Naive thymus-derived CD8-positive, alpha-beta T cell (primary cell): ENCODE measurements at places on chromosomes 13 and 19. TPM values are rescaled to one million over a fixed set of nuclear protein-coding genes. Genes with fewer than 3 reads are reported as not detected.
A peak's percentile ranks its signal among the peaks of the same experiment; 100 is the strongest.

DNA sequence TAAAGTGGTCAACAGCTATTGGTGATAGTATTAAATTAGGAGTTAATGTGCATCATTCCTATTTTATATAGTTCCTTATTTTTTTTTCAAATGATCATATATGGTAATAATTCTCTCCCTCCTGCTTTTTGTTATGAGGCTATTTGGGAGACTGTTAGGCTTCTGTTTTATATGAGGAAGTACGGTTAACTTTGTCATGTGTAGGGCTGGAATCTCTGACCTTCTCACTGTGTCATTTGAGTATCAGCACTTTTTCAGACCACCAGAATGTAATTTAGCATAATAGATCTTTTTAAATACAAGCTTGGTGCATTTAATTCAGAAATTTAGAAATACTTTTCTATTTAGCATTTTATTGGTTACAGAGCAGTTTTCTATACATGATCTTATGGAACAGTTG is 7.7 kb downstream of the DGKH start:
- H3K4me3 ChIP-seq = no peak overlapping the region
- no peaks in the 10 kb centered on the region for H3K27me3 ChIP-seq

- DNase-seq = no peak
- H3K4me1 ChIP-seq = no peaks in the 10 kb centered on the region
- no peak overlapping the region for H3K27ac ChIP-seq
- H3K27me3 ChIP-seq = no peaks in the 10 kb centered on the region
These were observed 160.6 kb downstream of the URI1 start for GRCh38 chr19:30102666-30103065.

DNA sequence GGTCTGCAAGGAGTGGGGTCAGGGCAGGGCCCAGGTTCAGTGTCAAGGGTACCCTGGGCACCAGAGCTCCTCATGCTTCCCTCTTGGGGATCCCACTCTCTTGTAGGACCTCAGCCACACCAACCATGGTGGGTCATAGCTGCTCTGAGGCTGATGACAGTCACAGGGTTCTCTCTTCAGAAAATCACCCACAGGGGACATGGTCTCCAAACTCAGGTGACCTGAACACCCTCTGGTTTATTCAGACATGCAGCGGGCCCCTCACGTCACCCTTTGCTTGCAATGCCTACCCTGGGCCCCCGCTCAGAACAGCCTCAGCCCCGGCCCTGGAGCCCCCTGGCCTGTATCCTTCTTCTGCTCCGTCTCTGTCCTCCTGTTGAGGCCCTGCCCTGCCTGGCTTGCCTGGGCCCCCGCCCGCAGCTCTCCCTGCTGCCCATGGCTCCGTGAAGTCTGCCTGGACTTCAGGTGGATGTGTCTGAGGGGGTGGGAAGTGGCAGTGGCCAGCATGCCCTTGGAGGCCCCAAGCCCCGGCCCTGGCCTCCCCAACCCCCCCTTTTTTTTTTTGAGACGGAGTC is 20.4 kb downstream of the CHERP start:
- no peaks in the 10 kb centered on the region for H3K27me3 ChIP-seq
- H3K4me3 ChIP-seq = no peak overlapping the region
- peaks cover 6% of the 10 kb centered on the region for H3K4me1 ChIP-seq

The ADAMTSL5 gene
- 2.5 TPM for total RNA-seq

GRCh38 chr13:66618702-66619101 is 611.4 kb downstream of the PCDH9 start:
- no peaks in the 10 kb centered on the region for H3K4me1 ChIP-seq
- no peaks in the 10 kb centered on the region for H3K36me3 ChIP-seq
- no peaks in the 10 kb centered on the region for H3K27me3 ChIP-seq
- DNase-seq = no peak
- no peak overlapping the region for H3K4me3 ChIP-seq

The CRB3 gene
- 10.5 TPM for total RNA-seq

GRCh38 chr13:44019651-44020050 is 139.9 kb downstream of the LACC1 start:
- no peak for DNase-seq
- no peak overlapping the region for H3K4me3 ChIP-seq
- peaks cover 1% of the 10 kb centered on the region for H3K27me3 ChIP-seq
- H3K36me3 ChIP-seq = no peaks in the 10 kb centered on the region
- no peak overlapping the region for H3K27ac ChIP-seq

The PSG4 gene
- not detected for total RNA-seq

The GAPDHS gene
- not detected for total RNA-seq

DNA sequence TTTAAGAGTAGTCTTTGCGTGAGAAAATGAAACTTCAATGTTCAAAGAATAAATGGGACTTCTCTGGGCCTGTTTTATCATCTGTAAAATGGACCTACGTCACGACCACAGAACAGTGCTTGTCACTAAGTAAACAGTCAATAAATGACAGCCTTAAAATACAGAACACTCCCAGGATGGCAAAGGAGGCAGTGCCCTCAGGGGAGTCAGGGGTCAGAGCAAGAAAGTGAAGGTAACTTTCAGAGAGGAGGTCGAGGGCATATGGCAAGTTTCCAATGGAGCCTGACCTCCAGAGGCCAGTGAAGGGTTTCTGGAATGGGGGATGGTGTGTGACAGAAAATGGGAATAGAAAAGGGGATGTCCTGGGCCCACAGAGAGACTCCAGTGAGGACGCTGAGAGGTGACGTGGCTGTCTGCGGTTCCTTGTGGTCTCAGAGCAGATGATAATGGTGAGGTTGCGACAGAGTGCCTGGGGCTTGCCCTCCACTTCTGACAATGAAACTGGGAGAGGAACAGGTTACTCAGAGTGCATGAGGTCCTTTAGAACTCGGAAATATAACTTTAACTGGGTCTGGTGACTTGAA is 91.8 kb downstream of the UBL3 start:
- H3K4me1 ChIP-seq = peaks cover 30% of the 10 kb centered on the region
- peak; percentile 13 for DNase-seq
- peak overlapping the region; percentile 16 for H3K4me3 ChIP-seq
- no peaks in the 10 kb centered on the region for H3K27me3 ChIP-seq
- no peak overlapping the region for H3K27ac ChIP-seq

- H3K36me3 ChIP-seq = no peaks in the 10 kb centered on the region
- no peaks in the 10 kb centered on the region for H3K27me3 ChIP-seq
- no peak overlapping the region for H3K27ac ChIP-seq
- no peak overlapping the region for H3K4me3 ChIP-seq
These were observed 4.9 kb upstream of the LMTK3 start for GRCh38 chr19:48516536-48516935.

DNA sequence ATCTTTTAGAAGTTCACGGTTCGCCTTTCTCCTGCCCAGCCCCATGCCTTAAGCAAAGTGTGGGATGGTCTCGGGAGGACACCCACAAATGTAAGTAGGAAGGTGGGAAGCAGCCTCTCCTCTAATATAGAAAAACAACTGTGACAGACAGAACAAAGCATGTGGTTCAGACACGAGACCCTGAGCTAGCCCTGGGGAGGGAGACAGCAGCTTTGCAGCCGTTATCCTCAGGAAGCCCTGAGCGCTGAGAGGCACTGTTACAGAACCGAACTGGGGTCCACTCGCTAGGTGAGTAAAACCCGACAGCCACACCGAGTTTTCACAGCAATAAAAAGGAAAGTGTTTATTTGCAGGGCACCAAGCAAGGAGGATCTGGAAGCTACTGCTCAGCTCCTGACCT is 210.6 kb downstream of the UQCRFS1 start:
- DNase-seq = no peak
- no peak overlapping the region for H3K4me3 ChIP-seq
- no peak overlapping the region for H3K27ac ChIP-seq
- H3K4me1 ChIP-seq = no peaks in the 10 kb centered on the region
- H3K36me3 ChIP-seq = peaks cover 18% of the 10 kb centered on the region

DNA sequence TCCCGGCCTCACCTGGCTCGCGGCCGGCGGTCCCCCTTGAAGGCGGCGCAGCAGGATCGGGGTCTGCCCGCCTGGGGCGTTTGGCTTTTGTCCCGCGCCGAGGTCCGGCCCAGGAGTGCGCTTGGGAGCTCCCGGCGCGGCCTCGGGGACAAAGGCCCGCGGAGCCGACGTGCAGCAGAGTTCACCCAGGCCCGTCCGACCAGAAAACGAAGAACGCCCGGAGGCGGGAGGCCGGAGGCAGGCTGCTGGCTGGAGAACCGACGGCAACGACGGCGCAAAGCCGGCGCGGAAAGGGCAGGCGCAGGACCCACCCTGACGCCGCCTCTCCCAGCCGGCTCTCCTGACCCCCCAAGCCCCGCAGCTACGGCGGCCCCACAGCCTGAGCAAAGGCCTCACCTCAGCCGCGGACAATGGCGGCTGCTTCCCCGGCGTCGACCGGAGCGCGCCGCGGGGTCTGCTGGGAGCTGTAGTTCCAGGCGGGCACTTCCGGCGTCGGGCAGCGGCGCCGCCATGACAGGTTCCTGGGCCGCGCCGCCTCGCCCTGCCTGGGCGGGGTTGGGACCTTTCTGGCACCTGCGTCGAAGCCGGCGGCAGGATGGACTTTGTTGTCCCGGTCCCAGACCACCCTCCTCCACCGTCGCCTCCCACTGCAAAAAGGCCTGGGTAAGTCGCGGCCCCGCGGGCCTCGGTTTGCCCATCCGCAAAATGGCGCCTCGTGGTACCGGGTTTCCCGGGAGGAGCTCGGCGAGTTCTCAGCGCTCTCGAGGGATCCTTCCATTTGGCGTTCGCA is at the start of gene ZNF606:
Gene ZNF606, minus strand, starts transcription at position 437 of the 790 bp plus-strand sequence. CDS start 1,501 bp downstream, outside the sequence.
- no peaks in the 10 kb centered on the region for H3K27me3 ChIP-seq
- peak within 1 kb of the TSS; percentile 89 for H3K27ac ChIP-seq
- H3K4me1 ChIP-seq = peaks cover 12% of the 10 kb centered on the region
- H3K36me3 ChIP-seq = peaks cover 88% of the 10 kb centered on the region

- H3K4me1 ChIP-seq = no peaks in the 10 kb centered on the region
- H3K36me3 ChIP-seq = no peaks in the 10 kb centered on the region
- H3K4me3 ChIP-seq = no peak overlapping the region
- no peak for DNase-seq
- H3K27me3 ChIP-seq = no peaks in the 10 kb centered on the region
These were observed 836.4 kb upstream of the GPC6 start for GRCh38 chr13:92390217-92390616.

DNA sequence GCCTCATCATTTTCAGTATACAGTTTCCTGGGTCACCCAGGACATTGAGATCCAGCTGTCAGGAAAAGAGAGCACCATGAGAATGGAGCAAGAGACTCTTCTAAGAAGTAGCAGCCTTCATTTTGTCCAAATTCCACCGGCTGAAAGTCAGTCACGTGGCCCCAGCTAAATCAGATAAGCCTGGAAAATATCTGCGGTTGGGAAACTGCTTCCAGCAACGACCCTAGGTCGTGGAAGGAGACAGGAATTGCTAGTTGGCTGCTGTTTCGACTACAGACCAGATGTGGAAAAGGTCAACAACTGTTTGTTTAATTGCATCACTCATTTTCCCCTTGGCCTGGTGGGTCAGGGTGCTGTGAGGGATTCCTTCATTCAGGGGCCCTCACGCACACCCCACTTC is 107.0 kb downstream of the ZNF536 start:
- DNase-seq = no peak
- H3K27me3 ChIP-seq = peaks cover 46% of the 10 kb centered on the region
- no peak overlapping the region for H3K4me3 ChIP-seq
- no peak overlapping the region for H3K27ac ChIP-seq

GRCh38 chr13:21894703-21895699 is 224.1 kb downstream of the FGF9 start:
- peaks cover 7% of the 10 kb centered on the region for H3K4me1 ChIP-seq
- H3K4me3 ChIP-seq = no peak overlapping the region
- no peak for DNase-seq
- no peaks in the 10 kb centered on the region for H3K36me3 ChIP-seq
- peaks cover 2% of the 10 kb centered on the region for H3K27me3 ChIP-seq
- H3K27ac ChIP-seq = no peak overlapping the region

GRCh38 chr19:4267101-4267900 is 11.8 kb upstream of the SHD start:
- no peak overlapping the region for H3K4me3 ChIP-seq
- peaks cover 34% of the 10 kb centered on the region for H3K4me1 ChIP-seq
- peak overlapping the region; percentile 75 for H3K27ac ChIP-seq
- no peaks in the 10 kb centered on the region for H3K27me3 ChIP-seq

- H3K27me3 ChIP-seq = no peaks in the 10 kb centered on the region
- peak overlapping the region; percentile 98 for H3K27ac ChIP-seq
- peaks cover 29% of the 10 kb centered on the region for H3K4me1 ChIP-seq
- DNase-seq = peak; percentile 61
- H3K4me3 ChIP-seq = peak overlapping the region; percentile 92
These were observed 572 bp upstream of the FKBP8 start for GRCh38 chr19:18543814-18544475.

GRCh38 chr19:35063940-35064818 is 22.7 kb downstream of the HPN start:
- no peak overlapping the region for H3K27ac ChIP-seq
- H3K36me3 ChIP-seq = no peaks in the 10 kb centered on the region
- no peak overlapping the region for H3K4me3 ChIP-seq
- DNase-seq = no peak
- no peaks in the 10 kb centered on the region for H3K4me1 ChIP-seq
- no peaks in the 10 kb centered on the region for H3K27me3 ChIP-seq

The KIR3DL1 gene
- total RNA-seq = 0.21 TPM

GRCh38 chr13:114015969-114016295 is 42.1 kb upstream of the C13orf46 start:
- H3K36me3 ChIP-seq = peaks cover 12% of the 10 kb centered on the region
- no peaks in the 10 kb centered on the region for H3K27me3 ChIP-seq
- peaks cover 4% of the 10 kb centered on the region for H3K4me1 ChIP-seq
- H3K27ac ChIP-seq = peak overlapping the region; percentile 66

DNA sequence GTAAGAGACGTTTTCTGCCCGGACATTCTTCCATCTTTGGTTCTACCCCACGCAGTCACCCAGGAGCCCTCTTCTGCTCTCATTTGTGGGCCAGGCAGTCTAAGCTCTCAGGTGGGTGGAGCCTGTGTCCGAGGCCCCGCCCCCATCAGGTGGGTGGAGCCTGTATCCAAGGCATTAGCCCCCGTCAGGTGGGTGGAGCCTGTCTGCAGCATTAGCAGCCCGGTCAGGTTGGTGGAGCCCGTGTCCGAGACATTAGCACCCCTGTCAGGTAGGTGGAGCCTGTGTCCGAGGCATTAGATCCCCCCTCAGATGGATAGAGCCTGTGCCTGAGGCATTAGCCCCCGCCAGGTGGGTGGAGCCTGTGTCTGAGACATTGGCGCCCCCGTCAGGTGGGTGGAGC is 45.5 kb upstream of the C13orf46 start:
- peaks cover 1% of the 10 kb centered on the region for H3K4me1 ChIP-seq
- no peak overlapping the region for H3K27ac ChIP-seq
- H3K4me3 ChIP-seq = peak overlapping the region; percentile 22
- H3K27me3 ChIP-seq = no peaks in the 10 kb centered on the region
- peak; percentile 42 for DNase-seq

DNA sequence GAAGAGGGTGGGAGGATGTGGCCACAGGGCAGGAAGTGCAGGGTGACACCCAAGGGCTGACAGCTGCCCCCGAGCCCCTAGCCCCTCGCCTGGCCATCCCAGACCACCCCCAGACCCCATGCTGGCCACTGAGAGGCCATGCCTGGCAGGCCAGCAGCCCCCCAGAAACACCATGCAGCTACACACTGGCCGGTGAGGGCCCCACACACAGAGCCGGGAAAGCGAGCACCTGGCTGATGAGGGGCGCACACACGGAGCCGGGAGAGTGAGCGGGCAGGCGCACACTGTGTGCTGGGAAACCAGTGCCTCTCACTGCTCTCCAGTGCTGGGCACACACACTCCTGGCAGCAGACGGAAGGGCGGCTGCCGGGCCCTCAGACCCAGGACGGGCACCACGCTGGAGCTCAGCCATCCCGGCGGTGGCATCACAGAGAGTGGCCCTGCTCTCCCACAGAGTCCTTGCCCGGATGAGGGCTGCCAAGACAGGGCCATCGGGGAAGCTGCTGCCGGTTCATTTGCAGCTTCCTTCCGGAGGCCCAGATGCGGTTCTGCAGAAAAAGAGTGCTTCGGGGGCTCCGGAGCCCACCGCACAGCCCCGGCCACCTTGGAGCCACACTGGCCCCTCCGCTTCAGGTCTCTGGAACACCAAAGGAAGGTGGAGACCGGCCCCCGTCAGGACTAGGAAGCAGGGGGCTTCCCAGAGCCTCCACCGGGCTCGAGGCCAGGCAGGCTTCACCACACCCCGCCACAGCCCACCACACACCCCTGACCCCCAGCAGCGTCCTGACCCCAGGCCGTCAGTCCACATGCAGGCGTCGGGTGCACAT is 76.4 kb downstream of the SPACA7 start:
- no peaks in the 10 kb centered on the region for H3K27me3 ChIP-seq
- no peak overlapping the region for H3K27ac ChIP-seq
- H3K36me3 ChIP-seq = no peaks in the 10 kb centered on the region
